ENCODE measurements at places on chromosomes 16 and 17.

GRCh38 chr17:62688398-62689160 lies 61.1 kb downstream of the MRC2 start:
- no peak for DNase-seq

DNA sequence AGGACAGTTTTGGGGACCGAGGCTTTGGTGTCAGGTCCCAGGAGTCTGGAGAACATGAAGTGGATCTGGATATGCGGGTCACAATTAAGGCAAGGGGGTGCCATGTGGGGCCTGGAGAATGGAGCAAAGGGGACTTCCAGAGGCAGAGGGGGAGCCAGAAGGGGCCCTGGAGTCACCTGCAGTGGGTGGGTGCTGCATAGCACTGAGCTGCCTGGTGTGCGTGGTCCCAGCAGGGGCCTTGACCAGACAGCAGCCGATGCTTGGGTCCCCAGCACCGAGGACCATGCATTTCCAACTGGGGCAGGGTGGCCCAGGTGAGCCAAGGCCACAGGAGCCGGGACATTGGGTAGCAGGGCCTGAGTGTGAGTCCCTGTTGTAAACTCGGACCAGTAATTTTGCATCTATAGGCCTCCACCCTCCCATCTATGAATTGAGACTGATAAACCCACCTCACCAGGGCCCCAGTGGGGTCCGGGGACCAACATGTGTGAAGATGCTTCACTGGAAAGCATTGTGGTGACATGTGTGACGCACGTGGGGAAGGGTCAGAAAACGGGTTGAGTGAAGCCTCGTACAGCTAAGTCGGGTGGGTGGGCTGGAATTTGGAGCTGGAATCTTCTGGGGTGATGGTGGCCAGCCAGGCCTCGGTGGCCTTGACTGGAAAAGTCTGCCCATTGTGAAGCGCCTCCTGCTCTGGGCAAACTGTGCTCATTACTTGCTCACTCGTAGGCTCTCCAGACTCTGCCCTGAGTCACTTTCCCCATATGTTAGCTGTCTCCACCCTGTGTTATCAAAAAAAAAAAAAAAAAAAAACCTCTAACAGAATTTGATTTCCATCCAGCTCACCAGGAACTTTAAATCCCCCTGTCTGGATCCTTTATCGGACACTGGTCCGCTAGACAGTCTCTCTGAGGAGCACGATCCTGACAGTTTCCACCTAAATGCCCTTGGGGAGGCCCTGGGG lies 90.5 kb upstream of the ZNF469 start:
- no peak for DNase-seq

DNA sequence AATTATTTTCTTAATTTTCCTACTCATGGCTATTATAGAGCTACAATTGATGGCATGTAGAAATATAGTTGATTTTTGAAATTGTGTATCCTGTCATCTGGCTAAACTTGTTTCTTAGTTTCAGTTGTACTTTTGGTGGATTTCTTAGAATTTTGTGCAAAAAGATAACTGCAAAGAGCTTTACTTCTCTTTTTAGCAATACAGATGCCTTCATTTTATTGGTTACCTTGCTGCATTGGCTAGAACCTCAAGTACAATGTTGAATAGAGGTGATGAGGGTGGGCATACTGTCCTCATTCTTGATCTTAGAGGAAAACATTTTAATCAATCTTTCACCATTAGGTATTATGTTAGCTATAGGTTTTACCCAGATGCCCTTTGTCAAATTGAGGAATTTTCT lies 67.9 kb downstream of the METRNL start:
- DNase-seq, result no peak

- DNase-seq, result no peak
These were observed 1.5 kb downstream of the SRCAP start for GRCh38 chr16:30700491-30700890.

GRCh38 chr16:15847611-15848175 lies 9.1 kb downstream of the MYH11 start:
- DNase-seq, result no peak

DNA sequence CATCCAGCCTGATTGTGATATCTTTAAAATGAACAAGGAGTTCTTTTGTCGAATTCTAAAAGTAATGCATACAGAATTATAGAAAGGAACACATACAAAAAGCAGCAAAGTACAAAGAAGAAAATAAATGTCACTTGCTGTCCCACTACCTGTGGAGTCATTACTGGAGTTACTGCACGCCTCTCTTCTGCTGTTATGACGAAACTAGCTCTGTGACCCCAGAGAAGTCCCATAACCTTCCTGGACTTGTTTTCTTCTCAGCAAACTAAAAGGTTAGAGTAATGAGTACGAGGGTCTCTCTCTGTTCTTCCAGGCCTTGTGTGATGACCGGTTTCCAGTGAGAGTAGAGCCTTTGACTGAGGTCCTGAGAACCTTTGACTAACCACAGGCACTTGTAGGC lies 26.9 kb downstream of the BANP start:
- DNase-seq, result no peak

- DNase-seq, result no peak
These were observed 9.1 kb upstream of the CRYBA1 start for GRCh38 chr17:29237476-29238132.

DNA sequence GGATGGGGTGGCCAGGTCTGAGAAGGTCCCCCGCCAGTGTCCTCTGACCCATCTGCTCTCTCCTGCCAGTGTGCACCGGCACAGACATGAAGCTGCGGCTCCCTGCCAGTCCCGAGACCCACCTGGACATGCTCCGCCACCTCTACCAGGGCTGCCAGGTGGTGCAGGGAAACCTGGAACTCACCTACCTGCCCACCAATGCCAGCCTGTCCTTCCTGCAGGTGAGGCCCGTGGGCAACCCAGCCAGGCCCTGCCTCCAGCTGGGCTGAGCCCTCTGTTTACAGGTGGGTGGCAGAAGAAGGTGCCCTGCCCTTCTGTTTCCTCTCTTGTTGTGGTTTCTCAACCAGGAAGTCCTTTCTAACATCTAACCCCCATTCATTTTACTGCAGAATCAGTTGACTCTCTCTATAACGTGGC lies 7.1 kb downstream of the ERBB2 start:
- no peak for DNase-seq

- peak; percentile 13 for DNase-seq
These were observed 1.1 kb downstream of the ANKRD11 start for GRCh38 chr16:89489040-89489897.

DNA sequence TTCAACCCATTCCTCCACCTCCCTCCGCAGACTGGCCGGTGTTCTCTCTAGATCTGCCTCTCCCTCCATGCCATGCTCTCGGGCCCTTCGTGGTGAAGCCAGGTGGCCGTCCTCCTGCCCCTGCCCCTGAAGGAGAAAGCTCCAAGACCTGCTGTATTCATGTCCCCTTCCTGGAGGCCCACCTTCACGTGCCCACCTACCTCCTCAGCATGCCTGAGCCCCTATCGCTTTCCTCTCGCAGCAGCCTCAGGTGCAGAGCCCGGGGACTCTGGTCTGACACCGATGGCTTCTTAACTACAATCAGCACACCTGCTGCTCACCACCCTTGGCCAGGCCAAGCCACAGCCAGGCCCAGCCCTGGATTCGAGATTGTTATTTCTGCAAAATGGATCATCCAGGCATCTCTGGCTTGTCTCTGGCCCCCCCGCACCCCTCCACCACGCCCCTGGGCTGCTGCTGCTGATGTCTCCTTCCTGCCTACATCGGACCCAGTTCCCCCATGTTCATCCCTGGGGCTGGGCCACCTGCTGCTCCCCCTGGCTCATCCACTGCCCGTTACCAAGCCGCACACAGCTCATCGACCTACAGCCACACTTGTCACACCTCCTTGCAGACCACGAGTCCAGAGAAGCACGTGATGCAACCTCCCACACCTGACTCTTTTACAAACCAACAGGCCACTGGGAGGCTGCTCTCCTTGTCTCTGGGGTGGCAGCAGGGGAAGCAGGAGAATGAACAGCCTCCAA lies 32.5 kb upstream of the TNFRSF13B start:
- no peak for DNase-seq

DNA sequence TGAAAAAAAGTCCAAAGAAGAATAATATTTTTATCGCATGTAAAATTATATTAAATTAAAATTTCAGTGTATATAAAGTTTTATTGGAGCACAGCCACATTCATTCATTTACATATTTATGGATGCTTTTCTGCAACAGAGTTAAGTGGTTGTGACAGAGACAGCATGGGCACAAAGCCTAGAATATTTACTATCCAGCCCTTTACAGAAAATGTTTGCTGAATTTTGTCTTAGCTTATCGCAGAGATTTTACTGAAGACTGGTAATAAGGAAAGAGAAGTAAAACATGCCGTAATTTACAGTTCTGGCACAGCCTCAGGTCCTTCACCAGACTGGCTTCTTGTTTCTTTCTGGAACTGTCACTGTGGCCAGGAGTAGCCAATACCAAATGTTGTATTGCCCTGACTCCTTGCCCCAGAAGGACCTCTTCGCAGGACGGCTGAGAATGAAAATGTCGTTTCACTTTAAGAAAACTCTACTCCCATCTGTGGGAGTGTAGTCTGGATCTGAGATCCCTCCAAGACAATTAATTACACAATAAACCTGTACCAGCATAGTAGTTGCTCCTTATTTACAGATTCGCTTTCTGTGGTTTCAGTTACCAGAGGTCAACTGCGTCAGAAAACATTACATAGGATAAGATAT lies 94.9 kb upstream of the GOT2 start:
- DNase-seq, result no peak

DNA sequence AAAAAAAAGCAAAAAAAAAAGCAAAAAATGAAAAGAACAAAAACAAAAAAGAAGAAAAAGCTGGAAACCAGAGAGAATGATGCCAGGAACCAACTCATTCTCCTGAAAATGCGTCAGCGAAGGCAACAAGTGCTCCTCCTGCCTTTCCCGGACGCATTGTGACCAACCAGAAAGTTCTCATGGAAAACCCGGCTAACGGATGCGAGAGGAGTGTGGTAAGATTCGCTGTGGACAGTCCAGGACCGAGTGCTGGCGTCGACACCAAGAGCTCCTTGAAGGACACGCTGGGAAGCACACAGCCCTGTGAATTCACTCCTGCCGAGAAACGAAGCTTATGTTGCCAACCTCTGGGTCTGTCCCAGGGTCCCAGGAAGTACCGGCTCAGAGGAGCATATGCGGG lies 43.4 kb downstream of the METRNL start:
- no peak for DNase-seq

- no peak for DNase-seq
These were observed 4.5 kb upstream of the PRDM7 start for GRCh38 chr16:90081606-90081970.

DNA sequence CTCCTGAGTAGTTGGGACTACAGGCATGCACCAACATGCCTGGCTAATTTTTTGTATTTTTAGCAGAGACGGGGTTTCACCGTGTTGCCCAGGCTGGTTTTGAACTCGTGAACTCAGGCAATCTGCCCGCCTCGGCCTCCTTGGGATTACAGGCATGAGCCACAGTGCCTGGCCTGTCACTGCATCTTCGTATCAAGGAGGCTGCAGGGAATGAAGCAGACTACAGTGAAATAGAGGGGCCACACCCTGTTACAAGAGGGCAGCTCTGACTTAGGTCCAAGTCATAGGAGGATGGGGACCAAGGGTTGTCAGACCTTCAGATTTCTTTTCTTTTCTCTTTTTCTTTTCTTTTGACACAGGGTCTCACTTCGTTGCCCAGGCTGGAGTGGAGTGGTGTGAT lies 28.7 kb downstream of the FA2H start:
- DNase-seq, result no peak

DNA sequence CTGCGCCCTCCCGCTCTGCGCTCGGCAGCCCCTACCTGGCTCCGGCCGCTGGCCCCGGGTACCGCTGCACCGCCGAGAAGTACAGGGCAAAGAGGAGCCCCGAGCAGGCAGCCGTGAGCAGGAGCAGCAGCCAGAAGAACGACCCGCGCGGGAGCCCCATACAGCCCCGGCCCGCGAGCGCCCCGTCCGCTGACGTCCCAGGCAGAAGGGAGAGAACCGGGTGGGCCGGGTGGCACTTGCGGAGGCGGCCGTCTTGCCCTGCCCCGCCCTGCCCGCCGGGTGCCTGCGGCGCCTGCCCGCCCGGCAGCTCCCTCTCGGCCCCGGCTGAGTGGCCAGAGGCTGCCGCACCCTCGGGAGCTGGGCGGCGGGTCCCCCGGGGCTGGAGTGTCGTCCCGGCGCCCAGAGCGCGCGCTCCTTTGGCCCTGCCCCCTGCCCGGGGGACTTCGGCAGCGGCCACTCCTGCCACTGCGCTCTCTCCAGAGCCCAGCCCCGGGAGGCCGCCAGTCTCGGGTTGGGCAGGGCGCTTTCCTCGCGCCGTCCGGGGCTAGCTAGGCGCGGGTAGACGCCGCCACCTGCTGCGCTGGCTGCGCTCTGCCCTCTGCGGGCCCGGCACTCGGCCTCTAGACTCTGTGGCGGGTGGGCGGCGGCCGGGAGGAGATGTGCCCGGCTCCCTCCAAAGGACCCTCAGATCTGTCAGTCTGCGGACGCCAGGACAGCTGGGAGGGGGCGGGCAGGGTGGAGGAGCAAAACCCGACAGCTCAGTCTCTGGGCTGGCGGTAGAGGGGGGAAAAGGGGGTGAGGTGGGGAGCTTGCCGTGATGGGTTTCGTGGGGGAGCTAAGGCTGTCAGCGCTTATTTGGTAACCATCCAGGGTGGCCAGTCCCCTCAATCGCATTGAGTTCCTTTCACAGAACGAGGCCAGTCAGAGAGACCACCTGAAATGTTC lies at the start of gene ST6GALNAC2:
TSS of gene ST6GALNAC2 (minus strand) at position 212 of the 945 bp plus-strand sequence. CDS start at position 160, 52 bp downstream.
- DNase-seq, result no peak

DNA sequence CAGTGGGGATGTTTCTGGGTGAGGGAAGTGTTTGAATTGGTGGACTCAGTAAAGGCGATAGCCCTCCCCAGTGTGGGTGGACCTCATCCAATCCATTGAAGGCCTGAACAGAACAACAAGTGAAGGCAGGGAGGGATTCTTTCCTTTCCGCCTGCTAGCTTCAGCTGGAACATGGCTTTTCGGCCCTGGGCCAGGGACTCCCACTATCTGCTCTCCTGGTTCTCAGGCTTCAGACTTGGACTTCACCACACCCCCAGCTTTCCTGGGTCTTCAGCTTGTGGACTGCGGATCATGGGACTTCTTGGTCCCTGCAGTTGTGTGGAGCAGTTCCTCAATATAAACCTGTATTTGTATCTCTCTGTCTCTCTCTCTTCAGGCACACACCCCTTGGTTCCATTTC lies 77.9 kb downstream of the SNX29 start:
- no peak for DNase-seq

- DNase-seq, result no peak
These were observed 453 bp downstream of the MMP25 start for GRCh38 chr16:3046641-3047386.

DNA sequence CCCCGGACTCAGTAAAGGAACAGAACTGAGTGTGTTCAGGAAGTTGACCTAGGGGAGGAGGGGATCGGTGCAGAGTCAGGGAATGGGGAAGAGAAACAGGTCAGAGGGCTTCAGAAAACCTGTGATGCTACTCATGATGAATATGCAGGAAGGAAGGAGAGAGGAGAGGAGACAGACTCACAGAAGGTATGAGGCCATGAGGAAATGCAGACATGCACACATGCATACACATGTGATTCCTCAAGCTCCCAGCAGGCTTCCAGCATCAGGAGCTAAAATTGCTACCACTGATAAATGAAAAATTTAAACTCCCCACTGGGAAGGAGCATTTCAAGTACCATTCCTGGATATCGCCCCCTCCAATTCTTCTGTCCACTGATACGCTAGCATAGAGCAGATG lies 262.6 kb downstream of the SLC39A11 start:
- no peak for DNase-seq
